ENCODE measurements at places on chromosomes 4 and X.

DNA sequence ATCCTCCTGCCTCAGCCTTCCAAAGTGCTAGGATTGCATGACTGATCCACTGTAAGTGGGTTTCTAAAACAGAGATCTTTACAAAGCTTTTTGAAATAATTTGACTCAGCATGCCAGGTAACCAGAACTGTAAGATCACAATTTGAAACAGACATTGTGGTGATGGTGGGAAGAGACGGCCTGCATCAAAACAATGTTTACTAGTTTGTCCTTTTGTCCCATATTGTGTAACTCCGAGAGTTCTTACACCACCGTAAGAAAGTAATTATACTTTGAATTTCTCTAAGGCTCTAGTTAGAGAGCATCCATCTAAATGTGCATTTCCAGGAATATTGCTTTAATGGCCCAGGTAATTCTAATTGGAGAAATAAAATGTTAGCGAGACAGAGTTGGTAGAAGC, 594 bp upstream of the ARHGAP24 start:
- no peak for DNase-seq

GRCh38 chr4:139300431-139301112, 733 bp upstream of the NAA15 start:
- DNase-seq = peak; percentile 36

- no peak for DNase-seq
These were observed 912.0 kb upstream of the TENM3 start for GRCh38 chr4:181331214-181331613.

- no peak for DNase-seq
These were observed 138.0 kb upstream of the BOD1L1 start for GRCh38 chr4:13765539-13765938.

- no peak for DNase-seq
These were observed 207.4 kb upstream of the MAOA start for GRCh38 chrX:43448688-43449087.

DNA sequence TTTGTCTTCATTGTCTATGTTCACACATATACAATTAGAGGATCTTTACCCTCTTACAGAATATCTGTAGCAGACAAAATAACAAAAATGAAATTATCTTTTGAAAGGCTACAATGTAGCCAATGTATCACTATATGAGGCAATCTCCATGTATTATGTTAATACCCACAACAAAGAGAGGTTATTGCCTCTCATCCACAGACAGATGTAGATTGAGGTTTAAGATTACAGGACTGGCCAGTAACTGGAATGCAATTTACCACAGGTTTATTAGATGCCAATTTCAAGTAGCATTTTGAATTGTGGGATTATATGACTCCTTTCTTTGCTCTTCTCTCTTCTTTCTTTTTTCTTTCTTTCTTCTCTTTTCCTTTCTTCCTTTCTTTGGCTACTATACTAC, 242.6 kb downstream of the ANKRD50 start:
- DNase-seq = no peak

DNA sequence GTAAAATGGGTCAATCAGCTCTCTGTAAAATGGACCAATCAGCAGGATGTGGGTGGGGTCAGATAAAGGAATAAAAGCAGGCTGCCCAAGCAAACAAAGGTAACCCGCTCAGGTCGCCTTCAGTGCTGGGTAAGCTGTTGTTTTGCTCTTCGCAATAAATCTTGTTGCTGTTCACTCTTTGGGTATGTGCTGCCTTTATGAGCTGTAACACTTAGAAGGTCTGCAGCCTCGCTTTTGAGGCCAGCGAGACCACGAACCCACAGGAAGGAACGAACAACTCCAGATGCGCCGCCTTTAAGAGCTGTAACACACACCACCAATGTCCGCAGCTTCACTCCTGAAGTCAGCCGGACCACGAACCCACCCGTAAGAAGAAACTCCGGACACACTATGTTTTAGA, 11.5 kb upstream of the CAMK2D start:
- no peak for DNase-seq

DNA sequence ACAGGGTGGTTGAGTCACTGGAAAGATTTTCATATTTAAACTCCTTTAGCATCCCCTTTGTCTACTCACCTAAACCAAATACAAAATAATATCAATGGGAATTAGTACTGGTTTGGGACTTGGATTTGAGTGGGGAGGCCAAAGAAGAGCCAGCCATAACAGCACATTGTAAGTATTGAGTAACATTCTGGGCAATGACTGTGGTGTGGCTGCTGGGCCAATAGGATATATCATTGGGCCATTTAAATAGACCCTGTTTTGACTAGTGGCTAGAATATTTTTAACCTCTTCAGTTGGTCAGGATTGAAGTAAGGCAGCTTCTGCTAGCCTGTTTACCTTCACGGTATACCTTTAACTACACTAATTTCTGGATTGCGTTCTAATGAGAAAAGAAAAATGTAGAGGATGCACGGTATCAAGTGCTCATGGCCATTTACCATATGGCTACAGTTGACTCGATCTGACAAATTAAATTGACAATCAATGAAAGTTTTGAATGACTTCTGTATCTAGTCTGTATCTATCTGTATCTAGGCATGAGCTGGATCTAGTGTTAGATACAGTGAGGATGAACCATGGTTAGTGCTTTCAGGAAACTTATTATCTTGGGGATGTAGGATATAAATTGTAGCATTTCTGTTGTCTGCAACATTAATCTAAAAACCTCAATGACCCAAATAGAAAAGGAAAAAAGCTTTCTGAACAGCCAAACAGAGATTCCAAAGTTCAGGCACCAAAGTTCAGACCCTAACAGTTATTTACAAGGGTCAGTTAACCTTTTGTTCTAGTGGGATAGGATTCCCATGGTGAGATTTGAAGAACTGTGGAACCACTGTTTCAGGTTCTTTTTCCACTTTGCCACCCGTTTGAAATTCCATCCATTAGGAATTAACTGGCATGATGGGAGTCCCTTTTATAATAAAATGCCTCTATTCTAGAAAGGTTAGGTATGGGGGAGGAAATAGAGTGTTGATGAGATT, 6.8 kb upstream of the ALB start:
- no peak for DNase-seq

GRCh38 chr4:142443469-142443868, 402.6 kb downstream of the INPP4B start:
- no peak for DNase-seq

Data from RWPE1 (cell line).